ENCODE measurements at places on chromosomes 7 and 10.

DNA sequence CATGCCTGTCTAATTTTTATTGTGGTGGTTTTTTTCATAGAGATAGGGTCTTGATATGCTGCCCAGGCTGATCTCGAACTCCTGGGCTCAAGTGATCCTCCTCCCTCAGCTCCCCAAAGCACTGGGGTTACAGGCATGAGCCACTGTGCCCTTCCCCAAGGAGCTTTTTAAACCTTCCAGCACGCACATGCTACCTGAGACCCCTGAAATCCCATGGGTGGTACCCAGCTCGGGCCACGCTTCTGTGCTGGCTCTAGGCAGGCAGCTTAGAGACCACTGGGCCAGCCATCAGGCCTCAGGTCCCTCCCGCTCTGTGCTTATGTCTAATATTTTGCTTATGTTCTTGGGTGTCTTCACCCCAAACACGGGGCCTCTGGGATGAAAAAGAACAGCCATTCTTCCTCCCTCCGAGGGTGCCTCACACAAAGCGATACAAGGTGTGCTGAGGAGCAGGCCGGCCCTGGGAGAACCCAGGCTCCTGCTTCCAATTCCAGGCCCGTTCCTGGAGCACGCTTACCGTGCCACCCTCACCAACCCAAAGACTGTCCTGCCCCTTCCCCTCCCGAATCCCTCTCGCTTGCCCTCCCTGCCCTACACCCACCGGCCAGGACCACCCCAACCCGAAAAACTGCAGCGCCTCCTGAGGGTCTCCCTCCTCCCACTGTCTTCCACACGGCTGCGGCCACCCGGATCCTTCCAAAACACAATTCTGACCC, 10.9 kb downstream of the SPOCK2 start:
- no peak for DNase-seq

DNA sequence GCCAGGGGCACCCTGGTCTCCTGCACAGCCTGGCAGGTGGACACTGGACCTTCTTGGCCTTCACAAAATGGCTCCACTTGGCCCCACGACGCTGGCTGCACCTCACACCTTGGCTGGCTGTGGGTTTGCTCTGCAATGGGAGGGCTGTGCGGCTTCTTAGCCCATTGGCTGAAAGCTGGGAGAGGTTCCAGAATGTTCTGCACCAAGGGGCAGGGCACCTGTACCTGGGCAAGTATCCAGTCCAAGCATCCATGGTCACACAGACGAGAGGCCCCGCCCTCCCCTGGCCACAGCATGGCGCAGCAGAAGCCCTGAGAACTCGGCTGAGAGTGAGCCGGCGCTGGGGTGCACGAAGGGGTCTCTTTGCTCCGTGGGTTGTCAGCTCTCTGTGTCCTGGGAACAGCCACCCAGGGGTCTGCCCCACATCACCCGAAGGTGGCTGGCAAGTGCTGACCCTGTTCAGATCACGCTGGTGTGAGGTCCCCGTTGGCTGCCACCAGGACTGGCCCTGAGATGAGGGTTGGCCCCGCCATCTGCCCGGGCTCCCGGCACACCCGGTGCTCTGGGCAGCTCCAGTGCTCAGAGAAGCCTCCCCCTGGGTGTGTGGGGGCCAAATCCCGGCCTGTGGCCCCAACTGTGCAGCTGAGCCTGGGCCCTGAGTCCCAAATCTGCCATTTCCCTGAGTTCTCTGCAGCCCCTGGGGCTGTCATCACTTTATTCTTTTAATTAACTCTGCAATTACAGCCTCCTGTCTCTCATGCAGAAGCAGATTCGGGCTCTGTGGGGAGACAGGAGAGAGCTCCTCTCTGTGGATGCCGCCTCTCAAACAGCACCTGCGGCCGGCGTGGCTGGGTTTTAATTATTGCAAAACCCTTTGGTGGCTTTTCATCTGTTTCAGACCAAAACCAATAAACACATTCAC, 19.4 kb upstream of the ADGRA1 start:
- DNase-seq: no peak

GRCh38 chr7:94314413-94315410, 80.0 kb upstream of the COL1A2 start:
- DNase-seq: no peak

- peak; percentile 32 for DNase-seq
Measured at GRCh38 chr10:4131407-4132215, 346.6 kb upstream of the KLF6 start.

DNA sequence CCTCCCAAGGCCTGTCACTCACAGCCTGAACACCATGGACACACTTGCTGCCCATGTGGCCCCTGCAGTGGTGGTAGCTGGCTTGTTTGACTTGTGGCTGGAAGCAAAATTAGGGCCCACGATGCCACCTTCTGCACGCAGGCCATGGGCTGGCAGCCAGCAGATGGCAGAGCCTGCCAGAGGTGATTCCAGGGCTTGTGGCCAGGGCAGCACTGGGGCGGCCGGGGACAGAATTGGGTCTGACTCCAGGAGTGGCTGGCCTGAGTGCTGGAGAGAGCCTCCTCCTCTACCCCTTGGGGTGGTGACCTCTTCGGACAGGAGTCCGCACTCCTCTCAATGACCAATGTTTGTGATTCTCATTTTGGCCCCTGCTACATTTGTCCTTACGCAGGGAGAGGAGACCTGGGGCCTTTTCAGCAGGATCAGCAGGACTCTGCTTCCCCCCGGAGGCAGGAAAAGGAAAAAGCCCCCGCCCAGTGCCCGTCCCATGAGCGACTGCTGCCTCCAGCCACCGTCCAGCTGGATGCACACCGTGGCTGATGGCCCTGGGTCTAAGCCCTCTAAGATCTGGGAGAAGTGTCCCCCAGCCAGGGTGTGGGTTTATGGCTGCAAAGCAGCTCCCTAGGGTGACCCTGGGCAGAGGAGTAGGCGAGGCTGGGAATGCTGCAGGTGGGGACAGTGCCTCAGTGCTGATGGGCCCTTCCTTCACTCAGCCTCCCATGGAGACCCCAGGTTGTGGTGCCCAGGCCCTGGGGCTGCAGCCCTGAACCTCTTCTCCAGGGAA, 26.5 kb downstream of the DNAJB12 start:
- DNase-seq: peak; percentile 72

GRCh38 chr10:32232378-32232777, 114.6 kb downstream of the EPC1 start:
- DNase-seq: no peak

- DNase-seq: no peak
Measured at GRCh38 chr7:37726016-37726415, 42.5 kb downstream of the GPR141 start.

Measured in HTR-8/SVneo (cell line).